A549 (cell line): ENCODE measurements at places on chromosomes 4 and X.
A peak's percentile ranks its signal among the peaks of the same experiment; 100 is the strongest.

DNA sequence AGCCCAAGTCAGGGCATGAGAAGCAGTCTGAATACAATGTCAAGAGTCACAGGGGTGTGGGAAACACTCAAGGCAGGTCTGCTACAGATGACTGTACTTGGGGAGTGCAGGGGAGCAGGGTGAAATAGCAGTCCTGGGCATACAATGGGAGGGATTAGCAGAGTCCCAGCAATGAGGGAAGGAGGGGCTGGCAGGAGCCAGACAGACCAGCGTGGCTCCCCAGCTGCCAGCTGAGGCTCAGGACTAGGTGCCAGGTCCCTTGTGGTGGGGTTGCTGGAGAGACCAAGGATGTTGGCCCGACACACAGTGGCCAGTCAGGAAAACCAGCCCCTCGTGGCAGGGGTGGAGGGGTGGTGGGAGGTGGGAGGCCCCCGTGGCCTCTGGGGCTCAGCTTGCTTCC, 86.6 kb downstream of the RTL5 start:
- DNase-seq: no peak

DNA sequence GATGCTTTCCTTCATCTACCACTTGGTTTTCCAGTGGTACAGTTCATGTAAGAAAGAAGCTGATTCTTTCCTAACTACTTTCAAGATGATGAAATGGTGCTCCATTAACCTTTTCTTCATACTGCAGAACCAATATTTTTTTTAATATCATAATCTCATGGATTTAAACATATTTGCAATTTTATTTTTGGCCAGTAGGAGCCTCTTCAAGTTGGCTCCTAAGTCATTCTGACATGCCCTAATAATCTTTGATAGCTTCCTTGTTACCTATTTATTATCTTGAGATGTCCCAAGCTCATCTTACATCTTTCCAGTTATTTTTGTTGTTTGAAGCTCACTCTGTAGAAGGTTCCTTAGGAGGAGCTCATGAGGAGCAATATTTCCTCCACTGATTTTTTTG, 170.2 kb downstream of the APBB2 start:
- no peak for DNase-seq

DNA sequence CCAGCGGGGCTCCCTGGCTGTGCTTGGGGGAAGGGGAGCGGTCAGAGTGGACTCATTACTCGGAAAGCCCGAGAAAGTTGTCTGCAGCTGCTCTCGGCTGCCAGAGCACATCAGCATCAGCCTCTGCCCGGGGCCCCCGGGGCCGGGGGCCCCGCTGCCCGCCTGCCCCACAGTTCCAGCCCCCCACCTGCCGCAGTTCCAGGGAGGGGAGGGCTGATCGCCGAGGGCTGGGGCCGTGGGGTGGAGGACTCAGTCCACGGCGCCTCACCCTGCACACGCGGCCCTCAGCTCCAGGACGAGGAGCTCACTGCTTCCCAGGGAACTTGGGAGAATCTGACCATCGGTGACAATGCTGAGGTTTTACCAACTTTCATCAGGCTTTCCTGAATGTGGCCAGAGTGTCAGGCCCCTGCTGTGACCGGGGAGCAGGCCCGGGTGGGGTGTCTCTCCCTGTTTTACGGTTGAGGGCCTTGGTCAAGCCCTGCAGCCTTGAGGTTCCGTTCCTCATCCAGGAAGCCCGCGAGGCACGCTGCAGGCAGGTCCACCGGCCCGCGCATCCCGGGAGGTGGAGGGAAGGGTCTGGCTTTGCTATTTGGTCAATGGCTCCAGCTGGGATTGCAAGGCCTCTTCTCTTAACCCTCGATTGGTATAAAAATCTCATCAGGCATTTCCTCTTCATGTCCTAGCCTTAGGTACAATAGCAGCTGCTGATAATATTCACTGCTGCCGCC, 57.2 kb downstream of the CPZ start:
- no peak for DNase-seq

- no peak for DNase-seq
Measured at GRCh38 chr4:127641524-127641923, 8.8 kb downstream of the INTU start.

DNA sequence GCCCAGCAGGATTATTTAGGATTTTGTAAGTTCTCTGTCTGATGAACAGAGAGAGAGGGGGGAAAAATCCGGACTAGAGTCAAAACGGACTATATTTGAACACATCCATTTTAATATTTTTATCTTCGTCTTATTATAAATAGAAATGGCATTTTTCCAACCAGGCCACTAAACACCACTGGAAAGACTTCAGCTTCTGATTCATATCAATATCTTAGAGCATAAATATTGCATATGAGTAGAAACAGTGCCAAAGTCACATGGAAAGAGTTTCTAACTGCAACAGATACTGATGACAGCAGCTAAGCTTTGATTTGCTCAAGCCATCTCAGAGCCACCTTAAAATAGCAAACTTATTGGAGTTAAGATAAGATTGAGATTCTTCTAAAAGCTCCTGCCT, 456 bp downstream of the PPARGC1A start:
- DNase-seq: no peak

DNA sequence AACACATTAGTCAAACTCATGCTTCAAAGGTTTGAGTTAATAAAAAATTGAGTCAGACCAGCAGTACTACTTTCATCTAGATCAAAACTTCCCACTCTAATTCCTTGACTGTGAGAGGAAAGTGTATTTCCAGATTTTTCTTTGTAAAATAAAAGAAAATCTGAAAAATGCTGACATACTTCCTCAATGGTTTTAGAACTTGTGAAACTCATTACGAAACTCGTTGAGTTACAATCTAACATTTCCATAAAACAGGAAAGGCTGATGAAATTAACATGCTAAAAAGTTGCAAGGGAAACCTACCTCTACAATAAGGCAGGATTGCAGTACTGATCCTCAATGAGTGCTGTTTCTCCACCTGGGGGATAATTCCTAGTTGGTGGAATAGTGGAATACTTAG, 217.8 kb upstream of the HCCS start:
- no peak for DNase-seq

DNA sequence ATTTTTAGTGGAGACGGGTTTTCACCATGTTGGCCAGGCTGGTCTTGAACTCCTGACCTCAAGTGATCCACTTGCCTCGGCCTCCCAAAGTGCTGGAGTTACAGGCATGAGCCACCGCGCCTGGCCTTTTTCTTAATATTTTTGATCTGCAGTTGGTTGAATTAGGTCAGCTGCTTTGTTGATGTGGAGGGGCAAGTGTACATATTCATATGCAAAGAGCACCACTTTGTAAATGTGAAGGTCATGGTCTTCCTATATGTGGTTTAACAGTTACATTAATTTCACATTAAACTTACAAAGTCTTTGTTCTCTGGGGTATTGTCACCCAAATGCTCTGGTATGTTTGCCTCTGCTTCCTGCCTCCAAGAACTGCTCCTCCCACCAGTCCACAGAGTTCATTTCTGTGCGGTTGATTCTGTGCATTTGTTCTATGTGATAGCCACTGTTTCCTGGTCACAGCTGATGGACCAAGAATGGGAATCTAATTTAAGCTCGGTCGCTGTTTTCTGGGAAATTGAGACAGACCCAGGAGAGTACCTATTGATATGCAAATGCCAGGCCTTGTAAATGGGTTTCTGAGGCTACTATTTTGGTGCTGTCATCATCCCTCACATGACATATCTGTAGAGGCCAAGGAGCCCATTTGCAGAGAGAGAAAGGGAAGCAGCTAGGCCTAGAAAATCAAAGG, 26.9 kb upstream of the HPSE start:
- no peak for DNase-seq

GRCh38 chr4:39850727-39851126, 127.0 kb downstream of the PDS5A start:
- no peak for DNase-seq

DNA sequence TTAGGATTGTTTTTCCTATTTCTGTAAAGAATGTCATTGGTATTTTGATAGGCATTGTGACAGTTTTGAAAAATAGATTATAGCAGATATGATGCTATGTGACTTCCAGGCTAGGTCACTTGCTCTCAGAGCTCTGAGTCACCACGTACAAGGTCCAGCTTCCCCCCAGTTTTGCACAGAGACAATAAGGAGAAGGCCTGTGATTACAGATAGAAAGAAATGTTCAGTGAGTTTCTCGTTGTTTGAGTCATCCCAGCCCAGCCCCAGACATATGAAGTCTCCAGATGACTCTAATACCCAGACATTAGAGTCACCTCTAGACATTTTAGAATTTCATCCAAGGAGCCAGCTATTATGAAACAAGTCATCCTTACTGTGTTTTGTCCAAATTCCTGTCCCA, 57.2 kb downstream of the MFAP3L start:
- DNase-seq: peak; percentile 5

- no peak for DNase-seq
Measured at GRCh38 chrX:104309169-104309568, 54.4 kb upstream of the ESX1 start.

GRCh38 chr4:23163647-23164436, 471.1 kb downstream of the GBA3 start:
- no peak for DNase-seq

DNA sequence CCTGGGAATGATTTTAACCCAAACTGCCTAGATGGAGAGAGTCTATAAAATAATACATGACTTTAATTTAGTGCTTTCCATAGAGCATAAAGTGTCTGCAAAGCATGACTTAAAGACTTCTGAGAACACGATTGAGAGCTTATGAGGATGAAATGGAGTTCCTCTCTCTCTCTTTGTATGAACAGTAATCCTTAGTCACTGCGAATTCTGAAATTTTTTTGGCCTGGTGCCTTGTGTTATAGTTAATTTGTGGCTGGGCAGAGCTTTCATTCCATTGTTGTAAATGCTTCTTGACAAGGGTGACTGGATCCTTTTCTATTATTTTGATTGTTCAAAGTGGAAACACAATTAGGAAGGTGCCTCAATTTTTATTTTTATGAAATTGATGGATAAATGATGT, 179.5 kb downstream of the CEP135 start:
- no peak for DNase-seq

DNA sequence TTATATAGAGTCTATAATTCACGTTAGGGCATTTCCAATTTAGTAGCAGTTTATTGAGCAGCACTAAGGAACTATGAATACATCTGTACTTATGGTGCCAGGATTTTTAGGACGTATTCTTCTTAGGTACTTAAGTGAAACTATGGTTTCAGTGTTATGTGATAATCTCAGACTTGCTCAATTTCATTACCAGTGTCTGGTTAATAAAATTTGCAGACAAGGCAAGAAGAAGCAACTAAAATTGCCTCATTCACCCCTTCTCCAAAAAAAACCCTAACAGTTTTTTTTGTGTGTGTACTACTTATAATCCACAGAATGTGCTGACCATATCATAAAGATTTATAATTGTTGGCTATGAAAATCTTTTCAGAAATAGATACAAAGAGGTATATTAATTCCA, 6.0 kb upstream of the CXCL10 start:
- no peak for DNase-seq

GRCh38 chr4:139524062-139524631, 31.9 kb downstream of the SETD7 start:
- DNase-seq: no peak

DNA sequence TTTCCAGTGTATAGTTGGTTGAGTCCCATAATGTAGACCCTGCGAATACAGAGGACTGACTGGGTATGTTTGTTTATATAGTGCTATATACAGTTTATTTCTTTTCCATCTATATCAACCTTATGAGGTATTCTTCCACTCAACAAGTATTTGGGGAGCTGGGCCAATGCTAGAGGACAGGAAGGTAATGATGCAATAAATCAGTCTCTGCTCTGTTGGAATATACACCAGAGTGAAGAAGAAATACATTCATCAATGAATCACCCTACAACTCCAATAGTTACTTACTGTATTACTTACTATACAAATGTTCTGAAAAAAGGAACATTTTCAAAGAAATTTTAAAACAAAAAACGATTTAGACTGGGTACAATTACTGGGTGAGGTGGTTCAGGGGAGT, 2.1 kb upstream of the ARSJ start:
- no peak for DNase-seq
